ENCODE measurements at places on chromosomes 1 and 21. TPM values are rescaled to one million over a fixed set of nuclear protein-coding genes. Genes with fewer than 3 reads are reported as not detected.
A peak's percentile ranks its signal among the peaks of the same experiment; 100 is the strongest.

- peak overlapping the region; percentile 64 for H3K4me3 ChIP-seq
- peak overlapping the region; percentile 95 for H3K27ac ChIP-seq
- no peaks in the 10 kb centered on the region for H3K36me3 ChIP-seq
- no peak for DNase-seq
Observed at GRCh38 chr1:66925944-66926343, 1.2 kb downstream of the MIER1 start.

The ARHGEF19 gene
- 11.2 TPM for polyA plus RNA-seq

DNA sequence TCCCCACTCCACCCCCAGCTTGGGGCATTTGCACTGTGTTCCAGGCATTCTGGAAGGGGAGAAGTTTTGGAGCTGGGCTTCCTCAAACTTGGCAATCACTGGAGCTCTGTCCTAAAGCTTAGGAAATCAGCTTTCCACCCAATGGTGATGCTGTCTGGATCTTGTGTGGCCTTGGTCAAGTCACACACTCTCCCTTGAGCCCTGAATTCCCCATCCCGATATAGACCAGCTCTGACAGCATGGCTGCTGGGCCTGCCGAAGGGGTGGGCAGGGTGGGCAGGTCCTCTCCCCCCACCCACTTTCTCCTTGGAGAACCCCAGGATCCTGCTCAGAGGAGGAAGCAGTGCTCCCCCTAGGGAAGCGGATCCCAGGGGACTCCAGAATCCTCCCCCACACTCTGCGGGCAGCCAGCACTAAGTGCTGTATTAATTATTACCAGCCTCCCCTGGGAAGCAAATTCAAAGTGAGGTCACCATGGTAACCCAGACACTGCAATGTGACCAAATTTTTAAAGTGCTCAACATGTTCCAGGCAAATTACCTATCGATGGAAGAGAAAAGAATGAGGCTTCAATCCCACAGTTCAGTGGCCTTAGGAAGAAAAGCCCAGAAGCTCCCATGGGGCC lies 21.3 kb upstream of the LDLRAP1 start:
- no peaks in the 10 kb centered on the region for H3K27me3 ChIP-seq
- H3K4me3 ChIP-seq: no peak overlapping the region
- no peak for DNase-seq
- H3K4me1 ChIP-seq: peaks cover 5% of the 10 kb centered on the region

The ANGPTL1 gene
- not detected for polyA plus RNA-seq

The AMY1B gene
- not detected for polyA plus RNA-seq

- peaks cover 9% of the 10 kb centered on the region for H3K4me1 ChIP-seq
- peaks cover 35% of the 10 kb centered on the region for H3K36me3 ChIP-seq
- no peak overlapping the region for H3K4me3 ChIP-seq
- no peak overlapping the region for H3K27ac ChIP-seq
- no peak for DNase-seq
Observed at GRCh38 chr1:193143285-193143684, 21.5 kb downstream of the CDC73 start.

GRCh38 chr1:195576641-195577040 lies 1031.6 kb downstream of the KCNT2 start:
- no peak overlapping the region for H3K27ac ChIP-seq
- no peak for DNase-seq
- H3K36me3 ChIP-seq: no peaks in the 10 kb centered on the region
- no peaks in the 10 kb centered on the region for H3K4me1 ChIP-seq

GRCh38 chr21:21226472-21226871 lies 228.3 kb downstream of the NCAM2 start:
- no peak for DNase-seq
- H3K27me3 ChIP-seq: no peaks in the 10 kb centered on the region
- H3K4me1 ChIP-seq: no peaks in the 10 kb centered on the region
- no peak overlapping the region for H3K27ac ChIP-seq

- no peaks in the 10 kb centered on the region for H3K36me3 ChIP-seq
- no peak for DNase-seq
- no peaks in the 10 kb centered on the region for H3K4me1 ChIP-seq
- no peaks in the 10 kb centered on the region for H3K27me3 ChIP-seq
- no peak overlapping the region for H3K4me3 ChIP-seq
Observed at GRCh38 chr1:47031059-47031458, 7.6 kb downstream of the CYP4X1 start.

The FALEC gene
- 1.1 TPM for polyA plus RNA-seq

The PLA2G5 gene
- not detected for polyA plus RNA-seq

The SLC44A5 gene
- 1.0 TPM for polyA plus RNA-seq

The FAM167B gene
- polyA plus RNA-seq: not detected

GRCh38 chr1:67393737-67394136 lies 36.5 kb downstream of the SERBP1 start:
- no peak for DNase-seq
- H3K27ac ChIP-seq: no peak overlapping the region
- H3K36me3 ChIP-seq: no peaks in the 10 kb centered on the region

The FMO2 gene
- polyA plus RNA-seq: not detected

DNA sequence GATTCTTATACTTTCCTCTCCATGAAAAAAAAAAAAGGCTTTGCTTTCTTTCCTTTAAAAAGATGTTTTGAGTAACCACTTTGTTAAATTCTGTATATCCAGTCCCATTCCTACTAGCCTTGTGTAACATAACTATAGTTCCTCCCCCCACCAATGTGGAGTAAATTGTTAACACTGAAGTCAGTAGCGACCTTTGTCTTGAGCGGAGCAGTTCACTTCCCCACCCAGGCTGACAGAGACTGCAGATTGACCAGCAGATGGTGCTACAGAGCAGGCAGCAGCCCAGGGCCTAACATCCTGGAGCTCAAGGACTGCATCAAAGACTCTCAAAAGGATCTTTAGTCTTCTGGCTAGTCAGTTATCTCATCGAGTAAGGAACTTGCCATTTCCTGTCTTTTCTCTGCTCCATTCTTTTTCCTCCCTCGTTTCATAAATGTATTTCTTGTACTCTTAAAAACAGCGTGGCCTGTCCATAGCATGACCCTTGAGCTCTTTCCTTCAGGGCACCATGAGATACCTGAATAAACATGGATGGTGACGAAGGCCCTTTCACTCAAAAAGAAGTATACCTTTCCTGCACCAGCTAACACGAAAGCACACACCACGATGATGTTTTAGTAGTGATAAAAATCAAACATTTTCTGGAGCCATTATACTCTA lies 503.5 kb upstream of the PKN2 start:
- DNase-seq: peak; percentile 33
- H3K4me1 ChIP-seq: no peaks in the 10 kb centered on the region

GRCh38 chr1:156470473-156470872 lies 30.1 kb downstream of the MEF2D start:
- H3K36me3 ChIP-seq: peaks cover 70% of the 10 kb centered on the region
- no peaks in the 10 kb centered on the region for H3K4me1 ChIP-seq
- no peak for DNase-seq
- H3K27ac ChIP-seq: no peak overlapping the region
- H3K27me3 ChIP-seq: no peaks in the 10 kb centered on the region

- no peak for DNase-seq
- no peak overlapping the region for H3K27ac ChIP-seq
- no peaks in the 10 kb centered on the region for H3K4me1 ChIP-seq
- no peaks in the 10 kb centered on the region for H3K36me3 ChIP-seq
- no peak overlapping the region for H3K4me3 ChIP-seq
- H3K27me3 ChIP-seq: no peaks in the 10 kb centered on the region
Observed at GRCh38 chr1:231493421-231494185, 34.9 kb upstream of the TSNAX start.

DNA sequence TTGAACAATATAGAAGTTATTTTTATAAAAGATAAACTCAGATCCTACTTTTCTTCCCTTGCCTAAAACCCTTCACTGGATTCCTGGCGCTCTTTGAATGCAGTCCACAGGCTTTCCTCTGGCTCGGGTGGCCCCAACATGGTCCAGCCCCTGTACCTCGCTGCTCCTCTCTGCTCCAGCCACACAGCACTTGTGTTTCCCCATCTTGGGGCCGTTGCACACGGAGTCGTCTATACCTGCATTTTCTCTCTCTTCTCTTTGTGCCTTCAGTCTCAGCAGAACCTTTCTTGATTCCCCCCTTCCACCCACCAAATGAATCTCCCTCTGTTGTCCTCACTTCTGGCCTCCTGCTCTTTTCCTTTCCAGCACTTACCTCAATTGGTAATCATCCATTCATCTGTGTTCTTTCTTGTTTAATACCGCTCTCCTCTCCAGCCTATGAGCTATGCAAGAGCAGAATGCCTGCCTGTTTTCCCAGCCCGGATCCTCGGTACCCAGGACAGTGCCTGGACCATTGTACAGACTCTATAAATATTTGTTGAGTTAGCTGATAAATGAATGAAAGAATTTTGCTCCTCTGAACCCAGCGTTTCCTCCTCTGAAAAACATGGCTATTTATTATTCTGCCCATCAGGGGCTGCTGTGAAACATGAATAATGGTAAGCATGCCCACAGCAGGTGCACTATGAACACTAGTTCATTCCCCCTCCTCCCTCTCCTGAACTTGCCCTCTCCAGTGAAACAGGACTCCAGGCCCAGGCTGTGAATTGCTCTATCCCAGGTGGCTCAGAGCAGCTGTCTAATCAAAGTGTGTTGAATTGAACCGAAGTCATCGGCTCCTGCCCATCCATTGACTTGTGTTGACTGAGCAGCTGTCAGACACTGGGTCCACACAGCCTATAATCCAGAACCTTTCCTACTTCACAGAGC lies 266.9 kb downstream of the PTPRU start:
- no peaks in the 10 kb centered on the region for H3K36me3 ChIP-seq
- H3K4me1 ChIP-seq: no peaks in the 10 kb centered on the region
- no peak overlapping the region for H3K27ac ChIP-seq

DNA sequence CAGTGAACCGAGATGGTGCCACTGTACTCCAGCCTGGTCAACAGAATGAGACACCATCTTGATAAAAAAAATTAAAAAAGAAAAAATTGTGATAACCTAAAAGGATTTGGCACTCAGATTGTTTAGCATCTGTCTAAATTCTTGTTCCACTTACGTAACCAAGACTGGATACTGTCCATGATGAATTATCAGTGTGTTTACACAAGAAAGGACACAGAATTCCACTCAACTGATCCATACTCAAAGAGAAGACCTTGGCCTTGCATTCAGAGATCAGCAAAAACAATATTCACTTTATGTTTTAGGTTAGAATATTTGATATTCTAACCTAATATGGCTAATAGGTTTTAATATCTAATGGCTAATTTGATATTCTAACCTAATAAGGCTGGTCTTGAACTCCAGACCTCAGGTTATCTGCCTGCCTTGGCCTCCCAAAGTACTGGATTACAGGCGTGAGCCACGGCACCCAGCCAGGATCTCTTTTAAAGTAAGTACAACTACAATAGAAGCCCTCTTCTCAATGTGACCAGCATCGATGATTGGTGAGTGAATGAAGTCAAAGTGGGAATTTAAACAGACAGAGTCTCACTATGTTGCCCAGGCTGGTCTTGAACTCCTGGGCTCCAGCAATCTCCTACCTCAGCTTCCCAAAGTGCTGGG lies 43.1 kb upstream of the COX20 start:
- no peak overlapping the region for H3K4me3 ChIP-seq
- no peaks in the 10 kb centered on the region for H3K4me1 ChIP-seq
- no peaks in the 10 kb centered on the region for H3K36me3 ChIP-seq
- no peak overlapping the region for H3K27ac ChIP-seq
- DNase-seq: no peak
- no peaks in the 10 kb centered on the region for H3K27me3 ChIP-seq

GRCh38 chr1:1293263-1294249 lies 13.3 kb downstream of the SCNN1D start:
- no peaks in the 10 kb centered on the region for H3K4me1 ChIP-seq
- H3K4me3 ChIP-seq: no peak overlapping the region
- H3K36me3 ChIP-seq: no peaks in the 10 kb centered on the region
- no peaks in the 10 kb centered on the region for H3K27me3 ChIP-seq
- DNase-seq: no peak

DNA sequence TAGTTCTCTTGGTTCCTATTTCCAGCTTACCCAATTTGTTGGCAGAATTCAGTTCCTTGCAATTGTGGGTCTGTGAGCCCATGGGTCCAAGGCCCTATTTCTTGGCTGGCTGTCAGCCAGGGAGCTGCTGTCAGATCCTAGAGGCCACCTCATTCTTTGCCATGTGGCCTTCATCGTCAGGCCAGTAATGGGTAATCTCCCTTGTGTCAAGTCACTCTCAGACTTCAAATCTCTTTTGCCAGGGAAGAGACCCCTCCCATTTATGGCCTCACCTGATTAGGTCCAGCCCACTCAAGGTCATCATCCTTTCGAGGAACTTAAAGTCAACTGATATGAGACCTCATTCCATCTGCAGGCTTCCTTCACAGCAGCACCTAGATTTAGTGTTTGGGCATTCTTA lies 17.9 kb downstream of the OBSCN start:
- H3K4me3 ChIP-seq: no peak overlapping the region
- no peak overlapping the region for H3K27ac ChIP-seq
- no peaks in the 10 kb centered on the region for H3K27me3 ChIP-seq
- no peaks in the 10 kb centered on the region for H3K36me3 ChIP-seq
- DNase-seq: no peak

GRCh38 chr1:205346956-205347574 lies 9.7 kb downstream of the KLHDC8A start:
- H3K27me3 ChIP-seq: peaks cover 14% of the 10 kb centered on the region
- H3K36me3 ChIP-seq: no peaks in the 10 kb centered on the region
- no peak for DNase-seq
- peaks cover 13% of the 10 kb centered on the region for H3K4me1 ChIP-seq
- no peak overlapping the region for H3K4me3 ChIP-seq
- H3K27ac ChIP-seq: no peak overlapping the region

GRCh38 chr1:172215006-172215405 lies 205.5 kb upstream of the C1orf105 start:
- H3K4me3 ChIP-seq: no peak overlapping the region
- H3K4me1 ChIP-seq: no peaks in the 10 kb centered on the region
- H3K36me3 ChIP-seq: no peaks in the 10 kb centered on the region
- no peak for DNase-seq
- H3K27me3 ChIP-seq: no peaks in the 10 kb centered on the region

The IGSF3 gene
- not detected for polyA plus RNA-seq

DNA sequence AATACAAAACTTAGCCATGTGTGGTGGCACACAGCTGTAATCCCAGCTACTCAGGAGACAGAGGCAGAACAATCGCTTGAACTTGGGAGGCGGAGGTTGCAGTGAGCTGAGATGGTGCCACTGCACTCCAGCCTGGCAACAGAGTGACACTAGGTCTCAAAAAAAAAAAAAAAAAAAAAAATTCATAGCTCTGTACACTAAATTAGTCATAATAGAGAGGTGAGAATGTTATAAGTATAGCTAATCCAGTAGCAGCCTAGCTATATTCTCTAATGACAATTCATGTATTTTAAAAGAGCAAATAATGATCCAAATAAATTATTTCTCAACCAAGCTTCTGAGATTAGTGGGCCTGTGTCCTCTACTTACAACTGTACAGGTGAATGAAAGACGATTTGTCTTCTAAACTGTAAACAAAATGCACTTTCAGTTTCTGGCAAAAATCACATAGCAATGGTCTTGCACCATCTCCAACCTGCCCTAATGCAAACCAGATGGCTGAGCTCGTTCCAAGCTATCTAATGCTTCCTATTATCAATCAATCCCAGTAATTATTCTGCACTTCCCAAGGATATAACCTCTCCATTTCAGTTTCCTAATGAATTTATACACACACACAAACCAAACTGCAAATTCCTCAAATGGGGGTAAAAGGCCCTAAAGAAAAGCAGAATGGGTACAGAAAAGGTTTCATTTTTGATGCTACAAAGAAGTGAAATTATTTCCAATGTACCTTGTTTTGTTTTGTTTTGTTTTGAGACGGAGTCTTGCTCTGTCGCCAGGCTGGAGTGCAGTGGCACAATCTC lies 56.5 kb downstream of the GATAD2B start:
- DNase-seq: no peak
- H3K27ac ChIP-seq: no peak overlapping the region
- no peak overlapping the region for H3K4me3 ChIP-seq
- no peaks in the 10 kb centered on the region for H3K27me3 ChIP-seq
- peaks cover 4% of the 10 kb centered on the region for H3K36me3 ChIP-seq

The INAVA gene
- polyA plus RNA-seq: not detected

Data from CD4-positive, alpha-beta memory T cell (primary cell).